ENCODE measurements at places on chromosomes 7 and 10.

- DNase-seq = no peak
These were observed at the start of gene CBX3 for GRCh38 chr7:26201247-26202018. CBX3 (plus strand) TSS chr7:26201745; CDS start chr7:26202999, 1,254 bp downstream.

GRCh38 chr10:4352414-4352961 is 473.5 kb upstream of the AKR1E2 start:
- DNase-seq = no peak

- no peak for DNase-seq
These were observed 257.2 kb downstream of the KIAA1217 start for GRCh38 chr10:24465891-24466818.

DNA sequence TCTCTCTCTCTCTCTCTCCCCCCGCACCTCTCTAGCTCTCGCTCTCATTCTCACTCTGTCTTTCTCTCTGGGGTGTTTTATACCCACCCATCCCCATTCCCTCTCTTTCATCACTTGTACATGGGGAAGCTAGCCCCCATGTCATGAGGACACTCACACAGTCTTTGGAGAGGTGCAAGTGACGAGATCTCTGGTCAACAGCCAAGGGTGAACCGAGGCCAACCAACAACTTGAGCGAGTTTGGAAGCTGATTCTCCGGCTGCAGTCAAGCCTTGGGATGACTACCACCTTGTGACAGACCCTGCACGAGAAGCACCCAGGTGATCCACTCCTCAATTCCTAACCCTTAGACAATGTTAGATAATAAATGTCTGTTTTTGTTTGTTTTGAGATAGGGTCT is 10.1 kb upstream of the KBTBD2 start:
- DNase-seq = no peak

DNA sequence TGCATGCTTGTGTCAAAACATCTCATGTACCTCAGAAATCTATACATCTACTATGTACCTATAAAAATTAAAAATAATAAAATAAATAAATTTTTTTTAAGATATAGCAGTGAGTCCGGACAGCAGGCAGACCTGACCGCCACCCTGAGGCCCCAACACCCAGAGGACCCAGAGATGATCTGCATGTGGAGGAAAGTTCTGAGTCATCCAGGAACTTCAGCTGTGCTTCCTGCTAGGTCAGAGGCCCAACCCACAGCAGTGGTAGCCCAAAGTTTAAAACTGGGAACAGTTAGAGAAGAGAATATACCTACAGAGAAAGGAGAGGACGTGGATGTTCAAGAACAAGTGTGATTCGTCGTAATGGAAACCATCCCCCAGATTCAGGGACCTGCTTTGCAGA is 683.7 kb upstream of the NRP1 start:
- DNase-seq = no peak

DNA sequence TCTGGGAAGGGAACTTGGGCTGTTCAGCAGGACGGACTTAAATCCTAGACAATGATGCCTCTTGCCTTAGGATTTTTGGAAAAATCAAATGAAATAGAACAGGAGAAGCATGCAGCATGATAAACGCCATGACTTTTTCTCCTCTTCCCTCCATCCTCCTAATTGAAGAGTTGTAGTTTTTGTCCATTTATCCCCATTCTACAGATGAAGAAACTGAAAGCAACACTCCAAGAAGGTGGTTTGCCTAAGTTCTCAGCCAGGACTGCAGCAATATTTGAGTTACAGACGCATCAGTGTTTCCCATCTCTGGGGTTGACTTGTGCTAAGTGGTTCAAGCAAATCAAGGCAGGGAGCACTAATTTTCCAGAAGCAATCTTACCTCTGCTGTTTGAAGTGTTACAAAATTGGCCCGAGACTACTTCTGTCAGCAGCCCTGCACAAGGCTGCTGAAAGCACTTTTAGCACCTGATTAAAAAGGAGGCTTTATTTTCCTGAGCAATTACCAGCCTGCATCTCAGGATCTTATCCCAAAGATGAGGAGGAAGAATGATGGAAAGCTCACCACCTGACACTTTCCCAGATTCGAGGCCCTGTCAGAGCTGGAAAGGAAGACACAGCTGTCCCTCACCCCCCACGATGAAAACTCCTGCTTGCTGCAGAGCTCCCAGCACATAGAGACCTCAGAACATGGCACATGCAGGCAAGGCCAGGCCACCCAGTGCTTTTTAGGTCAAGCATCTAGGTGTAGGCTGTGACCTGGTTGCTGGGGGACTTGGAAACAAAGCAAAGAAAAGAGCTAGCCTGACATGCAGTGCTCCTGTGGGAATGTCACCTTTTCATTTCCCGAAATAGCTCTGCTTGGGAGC is 19.7 kb upstream of the C10orf71 start:
- no peak for DNase-seq

DNA sequence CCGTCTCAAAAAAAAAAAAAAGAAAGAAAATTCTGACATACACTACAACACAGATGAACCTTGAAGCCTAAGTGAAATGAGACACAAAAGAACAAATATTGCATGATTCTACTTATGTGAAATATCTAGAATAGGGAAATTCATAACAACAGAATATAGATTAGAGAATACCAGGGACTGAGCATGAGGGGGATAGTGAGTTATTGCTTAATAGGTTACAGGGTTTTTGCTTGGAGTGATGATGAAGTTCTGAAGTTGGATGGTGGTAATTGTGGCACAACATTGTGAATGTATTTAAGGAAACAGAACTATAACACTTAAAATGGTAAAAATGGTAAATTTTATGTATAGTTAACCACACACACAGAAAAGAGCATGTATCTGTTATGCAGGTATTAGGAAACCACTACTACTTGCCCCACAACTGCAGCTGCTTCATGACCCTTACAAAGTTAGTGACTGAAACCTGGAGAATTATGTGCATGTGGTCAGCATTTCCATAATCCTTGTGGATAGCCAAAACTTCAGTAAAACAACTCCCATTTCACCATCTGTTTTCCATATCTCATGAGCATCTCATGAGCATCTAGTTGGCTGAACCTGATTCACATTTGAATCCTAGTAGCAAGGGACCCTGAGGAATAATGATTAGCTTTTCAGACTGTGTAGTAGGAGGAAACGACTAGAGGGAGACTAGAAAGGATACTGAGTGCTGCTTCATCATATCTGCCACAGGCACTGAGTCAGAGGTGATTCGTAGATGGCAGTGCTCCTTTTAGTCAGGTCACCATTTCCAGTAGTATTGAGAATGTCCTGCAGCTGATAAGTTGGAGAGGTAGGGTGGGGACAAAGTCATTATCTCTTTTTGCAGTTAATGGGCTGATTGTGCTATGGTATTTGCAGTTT is 26.3 kb downstream of the SAMD8 start:
- no peak for DNase-seq

DNA sequence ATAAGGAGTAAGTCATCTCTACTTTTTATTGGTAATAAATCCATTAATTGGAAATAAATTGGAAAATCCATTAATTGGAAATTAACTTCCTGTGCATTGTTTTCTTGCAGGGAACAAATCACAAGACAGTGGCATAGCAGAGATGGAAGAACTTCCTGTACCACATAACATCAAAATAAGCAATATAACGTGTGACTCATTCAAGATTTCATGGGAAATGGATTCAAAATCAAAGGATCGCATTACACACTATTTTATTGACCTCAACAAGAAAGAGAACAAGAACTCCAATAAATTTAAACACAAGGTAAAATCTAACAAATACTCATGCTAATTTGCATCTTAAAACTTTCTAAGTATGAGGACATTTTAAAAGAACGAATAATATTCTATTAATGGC is 57.8 kb downstream of the PHYHIPL start:
- no peak for DNase-seq

DNA sequence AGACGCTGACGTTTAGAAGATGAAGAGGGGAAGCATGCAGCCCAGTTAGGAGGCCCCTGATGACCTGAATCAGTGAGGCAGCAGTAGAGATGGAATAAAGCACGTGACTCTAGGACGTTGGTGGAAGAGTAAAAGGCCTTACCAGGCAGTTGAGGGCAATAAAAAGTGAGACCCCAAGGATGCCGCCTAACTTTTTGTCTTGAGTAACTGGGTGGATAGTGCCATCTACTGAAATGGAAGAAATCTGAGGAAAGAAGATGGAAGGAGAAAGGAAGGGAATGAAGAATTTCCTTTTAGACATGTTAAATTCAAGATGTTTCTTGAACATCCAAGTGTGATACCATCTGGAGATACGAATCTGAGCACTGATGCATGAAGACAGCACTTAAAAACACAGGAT is 220.0 kb upstream of the LRRN3 start:
- DNase-seq = no peak

DNA sequence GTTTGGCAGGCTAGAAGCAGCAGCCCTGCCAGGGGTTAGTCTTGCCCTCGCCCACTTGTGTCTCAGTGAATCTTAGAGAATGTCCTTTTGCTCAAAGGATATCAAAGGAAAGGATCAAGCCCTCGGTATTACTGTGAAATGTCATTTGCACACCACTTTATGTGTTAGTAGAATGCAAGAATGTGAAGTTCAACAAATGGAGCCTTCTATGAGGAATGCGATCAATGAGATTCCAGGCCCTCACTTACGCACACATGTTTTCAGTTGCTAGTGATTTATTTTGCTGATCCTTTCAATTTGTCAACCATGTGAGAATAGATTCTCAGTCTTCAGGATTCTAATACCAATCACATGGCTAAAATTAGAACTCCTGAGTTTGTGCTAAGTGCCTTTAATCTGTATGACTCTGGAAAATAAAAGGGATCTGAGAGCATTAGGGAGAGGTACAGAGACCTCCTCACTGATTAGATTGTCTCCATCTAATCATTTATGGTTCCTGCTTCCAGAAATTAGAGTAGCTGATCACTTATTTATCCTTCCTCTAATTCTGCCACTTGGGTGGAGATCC is 123.0 kb upstream of the SP4 start:
- DNase-seq = no peak

DNA sequence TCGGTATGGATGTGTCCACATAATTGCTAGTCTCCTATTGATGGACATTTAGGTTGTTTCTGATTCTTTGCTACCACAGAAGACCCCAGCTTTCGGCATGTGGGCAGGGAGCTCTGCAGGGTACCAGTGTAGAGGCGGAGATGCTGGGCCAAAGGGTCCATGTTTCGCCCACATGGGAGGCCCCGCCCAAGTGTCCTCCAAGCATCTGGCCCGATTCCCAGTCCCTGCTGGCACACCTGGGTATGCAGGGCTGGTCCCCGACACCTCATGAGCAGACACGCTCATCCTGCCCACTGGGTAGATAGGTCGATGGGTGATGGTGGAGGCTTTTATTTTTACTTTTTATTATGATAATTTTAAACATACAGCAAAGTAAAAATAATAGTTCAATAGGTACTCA is 19.4 kb upstream of the TBRG4 start:
- DNase-seq = no peak

- no peak for DNase-seq
These were observed 57.3 kb downstream of the ST7 start for GRCh38 chr7:117010375-117011133.

- DNase-seq = no peak
These were observed 74.8 kb downstream of the SVIL start for GRCh38 chr10:29559996-29560395.

GRCh38 chr7:158911145-158911544 is 54.8 kb downstream of the DYNC2I1 start:
- no peak for DNase-seq

- no peak for DNase-seq
These were observed 32.3 kb downstream of the RPS24 start for GRCh38 chr10:78066012-78066411.

DNA sequence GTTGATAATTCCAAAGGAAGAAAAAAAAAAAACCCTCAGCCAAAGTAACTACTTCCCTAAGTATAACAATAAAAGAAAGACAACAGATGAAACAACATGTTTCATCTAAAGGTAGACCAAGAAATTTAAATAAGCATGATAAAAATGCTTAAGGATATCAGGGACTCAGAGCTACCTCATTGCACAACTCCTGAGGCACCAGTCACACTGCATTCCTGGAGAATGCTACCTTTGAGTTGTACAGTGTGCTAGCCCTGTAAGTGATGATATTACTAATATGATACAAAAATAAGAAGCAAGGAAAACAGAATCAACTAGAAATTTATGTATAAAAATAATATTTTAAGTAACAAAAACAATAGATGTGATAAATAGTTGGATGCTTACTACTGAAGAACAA is 29.5 kb upstream of the C7orf33 start:
- no peak for DNase-seq

- DNase-seq = no peak
These were observed 26.6 kb upstream of the FAM180A start for GRCh38 chr7:135775230-135775629.

Data from cerebellar cortex (tissue), 1 donor.